ENCODE measurements at places on chromosomes 12 and 14. TPM values are rescaled to one million over a fixed set of nuclear protein-coding genes. Genes with fewer than 3 reads are reported as not detected.

Gene A2M
- 5.1 TPM for total RNA-seq

Gene MED13L
- 45.9 TPM for total RNA-seq

- DNase-seq = no peak
Observed at GRCh38 chr12:65477721-65478120, 199.2 kb downstream of the MSRB3 start.

DNA sequence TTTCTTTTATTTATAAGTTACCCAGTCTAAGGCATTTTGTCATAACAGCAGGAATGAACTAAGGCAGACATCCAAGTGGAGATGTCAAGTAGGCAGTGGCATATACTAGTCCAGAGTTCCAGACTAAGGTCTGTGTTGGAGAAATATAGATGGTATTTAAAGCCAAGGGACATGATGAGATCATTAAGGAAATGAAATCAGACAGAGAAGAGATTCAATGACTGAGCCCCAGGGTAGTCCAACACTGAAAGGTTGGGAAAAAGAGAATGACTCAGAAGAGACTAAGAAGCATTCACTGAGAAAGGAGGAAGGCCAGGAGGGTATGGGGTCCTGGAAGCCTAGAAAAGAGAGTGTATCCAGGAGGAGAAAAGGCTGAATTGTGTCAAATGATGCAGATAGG is 442.2 kb upstream of the CCDC196 start:
- DNase-seq = no peak

GRCh38 chr12:29572938-29573337 is 75.5 kb upstream of the OVCH1 start:
- DNase-seq = no peak

DNA sequence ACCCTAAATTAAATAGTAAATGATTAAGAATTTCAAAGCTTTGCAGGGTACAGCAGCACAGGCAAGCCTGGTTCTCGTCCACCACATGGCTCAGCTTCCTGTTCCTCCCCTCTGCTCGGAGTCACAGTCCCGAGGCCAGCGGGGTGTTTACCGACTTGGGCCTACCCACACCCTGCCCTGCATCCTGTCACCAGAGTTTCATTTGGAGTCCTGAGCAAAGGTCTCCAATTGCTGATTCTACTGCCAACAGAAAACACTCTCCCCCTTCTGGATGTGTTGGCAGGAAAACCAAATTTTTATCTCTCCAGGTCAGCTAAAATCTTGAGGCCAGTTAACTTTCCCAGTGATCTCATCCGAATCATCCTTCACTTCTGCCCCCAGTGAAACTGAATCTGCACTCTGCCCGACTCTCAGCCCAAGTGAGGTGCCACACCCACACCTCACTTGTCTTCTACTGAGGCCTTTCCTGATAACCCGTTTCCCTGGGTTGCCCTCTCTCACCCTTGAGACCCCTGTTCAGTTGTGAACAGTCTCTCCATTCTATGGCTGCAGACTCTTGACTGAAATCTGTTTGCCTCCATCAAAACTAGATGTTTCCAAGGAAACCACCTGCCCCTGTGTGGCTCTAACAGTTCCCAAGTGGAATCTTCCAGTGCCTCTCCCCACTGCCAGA is 71.2 kb downstream of the VCPKMT start:
- DNase-seq = no peak

Data from kidney epithelial cell (primary cell).